Stimulated activated naive CD8-positive, alpha-beta T cell treated with anti-CD3 and anti-CD28 coated beads, Interleukin-15, Interleukin-2, amounts not matched to agents 100 U/mL and 50 U/mL, for 24 hours (primary cell): ENCODE measurements at places on chromosomes 7 and 10.

GRCh38 chr7:107130487-107131220 lies 38.1 kb upstream of the HBP1 start:
- DNase-seq, result no peak

DNA sequence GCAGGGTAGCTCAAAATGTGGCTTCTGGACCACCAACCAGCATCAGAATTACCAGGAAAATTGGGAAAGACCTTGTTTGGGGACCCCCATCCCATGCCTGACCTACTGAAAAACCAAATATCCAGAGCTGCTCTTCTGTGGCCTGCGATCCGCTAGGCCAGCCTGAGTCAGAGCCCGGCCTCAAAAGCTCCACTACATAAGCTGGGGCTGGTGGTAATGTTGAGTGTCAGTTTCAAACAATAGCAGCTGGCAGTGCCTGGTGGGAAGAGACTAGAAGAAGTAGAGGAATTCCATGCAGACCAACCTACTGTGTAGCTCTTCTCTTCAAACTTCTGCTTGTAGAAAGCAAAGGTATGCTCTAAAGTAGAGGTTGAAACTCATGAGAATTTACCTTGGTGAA lies 52.0 kb downstream of the KLRG2 start:
- DNase-seq, result no peak

- no peak for DNase-seq
These were observed 81.6 kb upstream of the PRR15 start for GRCh38 chr7:29482056-29482455.

GRCh38 chr7:2474224-2474623 lies 2.0 kb downstream of the GRIFIN start:
- no peak for DNase-seq

- no peak for DNase-seq
These were observed 47.1 kb upstream of the ZNRF2 start for GRCh38 chr7:30237271-30237695.

GRCh38 chr10:62959553-62959952 lies 143.4 kb upstream of the EGR2 start:
- DNase-seq, result no peak
